ENCODE measurements at places on chromosomes 11 and 22.

DNA sequence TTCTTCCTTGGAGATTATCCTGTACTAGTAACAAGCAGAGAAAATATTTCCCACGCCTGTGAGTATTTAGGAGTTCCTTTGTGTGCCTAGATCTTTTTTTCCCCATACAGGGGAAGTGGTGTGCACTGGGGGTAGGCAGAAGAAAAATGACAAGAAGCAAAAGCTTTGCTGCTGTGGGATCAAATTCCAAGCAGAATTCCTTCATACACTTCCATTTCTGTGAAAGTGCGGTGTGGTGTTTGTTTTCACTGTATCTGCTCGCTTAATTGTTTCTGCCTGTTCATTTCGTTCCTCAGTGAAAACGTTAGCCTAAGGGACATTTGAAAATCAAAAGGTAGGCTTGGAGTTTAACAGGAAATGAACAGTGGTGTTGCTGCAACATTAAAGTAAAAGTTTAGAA, 47.9 kb downstream of the BLID start:
- no peak for DNase-seq

- DNase-seq, result no peak
Measured at GRCh38 chr11:66072081-66072480, 2.0 kb downstream of the PACS1 start.

GRCh38 chr11:130980071-130980862, 64.0 kb upstream of the SNX19 start:
- DNase-seq, result no peak

DNA sequence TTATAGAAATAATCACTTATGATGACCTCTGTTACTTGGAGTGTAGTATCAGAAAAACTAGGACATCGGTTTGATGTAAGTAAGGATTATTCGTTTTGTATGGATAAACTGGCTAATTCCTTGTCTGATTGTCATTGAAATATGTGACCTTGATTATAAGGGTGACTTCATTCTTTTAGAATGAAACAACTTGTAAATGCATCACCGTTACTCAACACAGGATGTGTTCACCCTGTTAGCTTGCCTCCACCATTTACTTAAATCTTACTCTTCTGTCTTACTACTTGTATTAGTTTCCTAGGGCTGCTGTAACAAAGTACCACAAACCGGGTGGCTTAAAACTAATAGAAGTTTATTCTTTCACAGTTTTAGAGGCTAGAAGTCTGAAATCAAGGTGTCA, 7.9 kb downstream of the SFI1 start:
- DNase-seq, result no peak

- DNase-seq, result no peak
Measured at GRCh38 chr11:72784662-72785061, 9.2 kb downstream of the STARD10 start.

DNA sequence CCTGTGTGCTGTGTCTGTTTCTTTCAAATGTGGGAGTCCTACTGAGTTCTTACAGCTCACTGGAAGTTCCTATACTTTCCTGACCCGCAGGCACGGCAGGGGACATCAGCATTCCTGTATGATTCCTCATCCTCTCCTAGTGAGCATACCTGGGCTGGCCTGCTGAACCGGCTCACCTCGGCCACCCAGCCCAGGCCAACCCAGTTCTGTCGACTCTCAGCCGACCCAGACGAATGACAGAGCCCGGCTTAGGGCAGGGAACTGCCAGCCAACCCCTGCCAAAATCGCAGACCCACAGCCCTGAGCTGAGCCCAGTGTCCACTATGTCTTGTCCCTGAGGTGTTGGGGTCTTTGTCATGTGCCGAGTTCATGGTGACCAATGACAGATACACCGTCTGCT, 339.7 kb downstream of the BRD1 start:
- DNase-seq, result no peak

- DNase-seq, result no peak
Measured at GRCh38 chr11:86941871-86942599, 13.2 kb downstream of the FZD4 start.

DNA sequence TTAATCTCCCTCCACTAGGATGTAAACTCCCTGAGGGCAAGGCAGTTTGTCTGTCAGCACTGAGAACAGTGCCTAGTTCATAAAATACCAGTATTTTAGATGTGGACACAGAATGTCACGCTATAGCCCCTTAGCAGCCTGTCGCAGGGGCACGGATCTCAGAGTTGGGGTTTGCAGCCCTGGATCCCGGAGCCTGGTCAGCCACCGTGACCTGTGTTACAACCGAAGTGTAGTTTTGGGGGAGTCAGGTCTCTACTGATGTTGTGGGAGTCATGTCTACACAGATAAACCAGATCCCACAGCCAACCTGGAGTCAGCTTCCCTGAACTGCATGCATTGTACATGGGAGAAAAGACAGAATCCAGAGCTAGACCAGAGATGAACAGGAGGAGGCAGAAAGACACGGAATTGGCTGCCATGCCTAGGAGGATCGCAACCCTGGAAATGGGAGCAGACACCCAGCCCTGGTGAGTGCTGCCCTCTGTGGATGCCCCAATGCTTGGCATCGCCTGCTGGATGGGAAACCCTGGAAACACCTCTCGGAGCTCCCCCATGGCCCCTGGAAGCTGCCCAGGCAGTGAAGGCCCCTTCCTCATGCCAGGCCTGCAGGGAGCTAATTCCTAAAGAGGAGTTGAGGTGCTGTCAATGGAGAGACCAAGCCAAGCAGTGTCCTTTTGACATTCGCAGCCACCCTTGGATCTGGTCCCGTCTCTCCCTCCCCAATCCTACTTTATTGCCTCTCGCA, 851.3 kb downstream of the TBC1D22A start:
- DNase-seq, result no peak

DNA sequence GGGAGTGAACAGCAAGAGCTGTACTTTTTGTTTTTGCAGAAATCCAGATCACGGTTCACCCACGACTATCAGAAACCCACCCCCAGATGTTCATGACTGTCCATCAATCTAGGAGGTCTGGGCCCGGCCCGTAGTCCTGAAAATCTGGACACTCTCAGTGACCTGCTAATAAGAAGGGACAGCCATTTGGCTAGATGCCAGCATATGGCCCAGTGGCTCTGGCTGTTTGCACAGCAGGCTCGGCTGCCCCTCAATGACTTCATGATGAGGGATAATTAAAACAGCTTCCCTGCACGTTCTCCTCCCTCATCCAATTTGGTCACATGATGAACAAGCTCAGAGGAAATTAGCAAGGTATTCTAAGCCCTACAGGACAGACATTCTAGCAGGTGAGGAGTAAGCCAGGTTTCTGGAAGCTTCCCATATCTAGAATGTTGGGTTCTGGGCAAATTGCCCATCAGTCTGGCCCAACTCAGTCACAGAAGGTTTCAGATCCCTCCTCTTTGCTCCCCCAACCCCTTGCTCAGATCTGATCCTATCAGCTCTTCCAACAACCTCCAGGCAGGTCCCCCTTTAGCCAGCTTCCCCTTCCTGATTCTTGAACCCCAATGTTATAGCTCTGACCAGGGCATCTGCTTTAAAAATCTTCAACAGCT, 397.3 kb downstream of the SHANK2 start:
- no peak for DNase-seq

DNA sequence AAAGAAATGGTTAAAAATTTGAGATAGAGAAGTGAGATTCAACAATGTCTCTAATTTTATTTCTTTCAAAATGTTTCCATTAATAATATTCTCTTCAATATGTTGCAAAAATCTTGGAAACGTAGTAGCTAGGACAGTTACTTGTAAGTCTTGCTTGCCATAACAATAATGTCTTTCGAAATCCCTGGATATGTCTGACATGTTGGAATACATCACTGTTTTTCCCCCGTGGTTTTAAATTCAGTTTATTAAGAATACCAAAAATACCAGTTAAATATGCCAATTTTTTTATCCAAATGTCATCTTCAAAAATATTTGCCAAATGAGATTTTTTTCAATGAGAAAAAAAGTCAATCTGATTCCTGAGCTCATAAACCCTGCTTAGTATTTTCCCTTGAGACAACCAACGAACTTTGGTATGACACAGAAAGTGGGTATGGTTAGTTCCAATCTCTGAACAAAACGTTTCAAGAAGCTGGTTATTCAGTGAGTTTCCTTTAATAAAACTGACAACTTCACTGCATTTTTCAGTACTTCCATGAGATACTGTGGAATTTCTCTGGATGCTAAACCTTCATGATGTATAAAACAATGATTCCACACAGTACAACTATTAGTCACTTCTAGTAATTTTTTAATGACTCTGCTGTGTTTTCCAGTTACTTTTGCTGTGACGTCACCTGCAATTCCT, 36.7 kb upstream of the AMPD3 start:
- DNase-seq, result peak; percentile 5

GRCh38 chr11:45110562-45110961, 35.9 kb upstream of the PRDM11 start:
- DNase-seq, result no peak

GRCh38 chr11:4466871-4467442, 15.5 kb upstream of the OR52K1 start:
- DNase-seq, result no peak

GRCh38 chr11:62665599-62666258, 617 bp downstream of the CSKMT start:
- DNase-seq, result no peak

GRCh38 chr22:48772286-48772907, 1055.3 kb downstream of the BRD1 start:
- no peak for DNase-seq

DNA sequence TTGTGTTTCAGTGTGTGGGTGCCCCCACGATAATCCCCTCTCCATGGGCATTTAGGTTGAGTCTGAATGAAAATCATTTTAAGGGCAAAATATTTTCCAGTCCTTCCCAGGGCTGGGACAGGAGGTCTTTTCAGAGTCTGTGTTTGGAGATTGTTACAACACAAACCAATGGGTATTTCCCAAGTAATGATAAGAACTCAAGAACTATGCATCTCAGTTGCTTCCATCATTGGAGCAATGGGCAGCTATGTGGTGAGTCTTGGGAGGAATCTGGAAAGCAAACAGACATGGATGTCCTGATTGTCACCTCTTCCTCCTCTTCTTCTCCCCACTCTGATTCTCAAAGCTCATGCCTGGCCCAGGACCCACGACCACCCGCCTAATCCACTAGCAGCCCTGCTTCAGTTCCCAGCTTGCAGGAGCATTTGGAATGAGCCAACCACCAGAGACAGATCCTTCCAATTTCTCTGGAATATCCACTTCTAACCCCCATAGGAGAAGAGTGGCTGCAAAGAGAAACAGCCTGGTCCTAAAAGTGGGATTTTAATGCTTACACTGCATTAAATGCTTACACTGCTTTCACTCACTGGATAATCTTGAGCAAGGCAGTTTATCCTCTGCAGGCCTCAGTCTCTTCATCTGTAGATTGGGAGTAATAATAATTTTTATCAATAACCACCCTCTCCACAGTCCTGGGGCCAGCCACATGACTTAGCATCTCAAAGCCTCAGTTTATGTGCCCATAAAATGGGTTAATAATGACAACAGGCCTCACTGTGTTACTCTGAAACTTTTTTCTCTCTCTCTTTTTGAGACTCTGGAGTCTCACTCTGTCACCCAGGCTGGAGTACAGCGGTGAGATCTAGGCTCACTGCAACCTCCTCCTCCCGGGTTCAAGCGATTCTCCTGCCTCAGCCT, 404.3 kb downstream of the MN1 start:
- DNase-seq, result no peak

- peak; percentile 49 for DNase-seq
Measured at GRCh38 chr11:77407613-77408012, 66.3 kb downstream of the PAK1 start.

DNA sequence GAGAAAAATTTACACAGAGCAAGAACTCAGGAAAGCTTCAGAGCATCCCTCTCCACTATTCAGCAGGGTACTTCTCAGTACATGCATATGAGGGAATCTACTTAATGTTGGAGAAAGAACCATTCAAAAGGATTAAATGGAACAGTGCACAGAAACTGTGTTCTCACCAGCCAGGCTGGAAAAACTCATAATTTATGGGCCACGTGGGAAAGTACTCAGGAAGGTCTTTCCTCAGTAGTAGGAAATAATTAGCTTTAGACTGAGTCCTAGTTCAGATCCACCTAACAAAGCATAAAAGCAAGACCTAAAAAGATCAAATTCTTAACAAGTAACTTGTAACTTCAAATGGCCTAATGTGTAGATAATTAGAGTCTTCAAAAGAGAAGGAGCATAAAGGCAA, 134.0 kb downstream of the FAM76B start:
- no peak for DNase-seq

GRCh38 chr11:1234771-1235305, 12.0 kb downstream of the MUC5B start:
- DNase-seq, result no peak

- no peak for DNase-seq
Measured at GRCh38 chr11:121372671-121373429, 79.3 kb upstream of the SORL1 start.

DNA sequence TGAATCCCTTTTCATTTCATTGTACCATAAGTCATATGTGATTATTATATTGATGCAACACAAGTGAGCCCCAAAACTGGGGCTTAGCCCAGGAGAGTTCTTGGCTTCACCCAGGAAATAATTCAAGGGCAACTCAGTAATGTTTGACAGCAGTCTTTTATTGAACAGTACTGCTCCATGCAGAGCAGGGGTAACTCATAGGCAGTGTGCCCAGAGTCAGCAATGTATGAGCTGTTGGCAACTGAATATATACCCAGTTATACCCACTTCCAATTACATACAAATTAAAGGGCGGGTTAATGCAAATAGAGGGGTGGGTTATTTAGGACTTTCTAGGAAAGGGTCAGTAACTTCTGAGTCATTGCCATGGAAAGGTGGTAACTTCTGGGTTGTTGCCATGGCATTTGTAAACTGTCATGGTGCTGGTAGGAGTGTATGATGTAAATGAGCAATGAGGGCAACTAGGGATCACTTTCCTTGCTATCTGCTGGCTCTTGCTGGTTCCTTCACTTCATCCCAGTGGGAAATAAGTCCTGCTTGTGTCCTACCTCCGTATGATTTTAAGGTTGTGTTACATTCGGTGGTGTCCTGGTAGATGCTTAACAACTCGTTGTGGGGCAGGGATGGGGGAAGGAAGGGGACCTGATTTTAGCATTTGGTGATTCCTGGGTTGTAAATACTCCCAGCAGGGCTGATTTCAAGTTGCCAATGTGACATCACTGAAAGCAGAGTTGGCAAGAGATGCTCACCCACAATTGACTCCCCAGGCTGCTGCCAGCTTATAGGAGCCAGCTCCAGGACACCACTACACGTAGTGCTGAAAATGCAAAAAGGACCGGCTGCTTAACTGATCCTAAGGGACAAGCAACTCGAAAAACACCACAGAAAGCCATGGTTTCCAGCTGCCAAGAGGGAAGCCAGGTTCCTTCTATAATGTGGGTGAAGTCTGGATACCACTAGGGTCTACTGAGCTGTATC, 70.1 kb downstream of the SYT9 start:
- no peak for DNase-seq
